Thymus (tissue), 14 donors: ENCODE measurements at places on chromosomes 13 and 19. TPM values are rescaled to one million over a fixed set of nuclear protein-coding genes. Genes with fewer than 3 reads are reported as not detected.

GRCh38 chr13:42229287-42229686 lies 42.7 kb upstream of the AKAP11 start:
- DNase-seq: no peak

- peak; percentile 74 for DNase-seq
These were observed 1.7 kb downstream of the MYO1F start for GRCh38 chr19:8575467-8575997.

GRCh38 chr13:46831588-46832194 lies 34.7 kb upstream of the ESD start:
- DNase-seq: peak; percentile 59

ELSPBP1 gene
- 0.24 TPM for total RNA-seq
